ENCODE measurements at places on chromosomes 6 and 20.

GRCh38 chr20:25470045-25470444, 62.6 kb downstream of the GINS1 start:
- DNase-seq: peak; percentile 52

DNA sequence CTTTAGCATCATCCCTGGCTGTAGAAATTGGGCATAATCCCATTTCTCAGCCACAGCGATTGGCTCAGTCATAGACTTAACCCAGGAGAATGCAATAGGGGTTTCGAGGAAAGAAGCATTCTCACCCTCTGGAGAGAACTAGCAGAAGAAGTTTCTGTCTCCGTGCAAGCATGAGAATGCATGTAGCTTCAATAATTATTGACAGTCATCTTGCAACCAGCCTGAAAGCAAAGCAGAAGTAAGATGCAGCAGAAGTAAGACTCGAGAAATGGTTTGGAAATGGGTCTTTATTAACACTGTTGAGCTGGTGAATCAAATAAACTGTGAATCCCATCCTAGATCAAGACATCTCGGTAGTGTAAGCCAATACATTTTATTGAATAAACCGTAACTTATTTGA, 828.8 kb upstream of the GJE1 start:
- no peak for DNase-seq

DNA sequence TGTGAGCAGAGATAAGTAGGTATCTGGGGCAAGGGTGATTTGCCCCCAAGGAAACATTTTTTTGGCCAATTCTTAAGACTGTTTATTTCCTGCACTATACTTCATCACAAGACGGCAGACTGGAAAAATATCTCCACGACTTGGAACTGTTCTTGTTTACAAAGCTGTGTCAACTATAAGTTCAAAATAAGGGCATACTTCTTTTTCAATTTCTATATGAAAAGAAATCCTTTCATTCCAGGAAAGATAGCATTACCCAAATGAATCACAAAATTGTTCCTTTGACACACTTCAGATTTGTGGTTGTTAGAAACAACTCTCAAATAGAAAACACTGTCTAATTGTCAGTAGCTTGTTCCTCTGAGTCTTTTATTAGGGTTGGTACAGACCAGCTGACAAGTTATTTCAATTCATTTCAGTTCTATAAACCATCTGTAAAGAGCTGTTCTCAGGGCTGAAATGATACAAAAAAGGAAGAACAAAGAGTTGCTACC, 212.9 kb upstream of the PRDM1 start:
- no peak for DNase-seq

- DNase-seq: no peak
Measured at GRCh38 chr6:36856277-36856676, 17.0 kb upstream of the CPNE5 start.

DNA sequence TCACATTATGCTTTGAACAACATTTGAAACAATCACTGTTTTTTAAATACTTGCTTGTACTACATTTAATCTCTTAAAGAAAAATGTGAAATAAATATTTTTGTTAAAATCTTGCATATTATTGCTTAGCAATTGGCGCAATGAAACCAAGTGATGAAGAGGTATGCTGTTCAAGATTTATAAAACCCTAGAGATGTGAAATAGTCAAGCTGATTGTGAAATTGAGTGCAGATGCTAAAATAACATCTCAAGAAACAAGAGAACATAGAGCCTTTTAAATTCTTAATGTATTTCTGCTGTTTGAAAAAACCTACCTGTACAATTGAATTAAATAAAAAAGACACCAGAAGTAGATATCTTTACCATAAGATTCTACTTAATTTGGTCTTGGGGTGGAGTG, 179.2 kb upstream of the MCHR2 start:
- no peak for DNase-seq

DNA sequence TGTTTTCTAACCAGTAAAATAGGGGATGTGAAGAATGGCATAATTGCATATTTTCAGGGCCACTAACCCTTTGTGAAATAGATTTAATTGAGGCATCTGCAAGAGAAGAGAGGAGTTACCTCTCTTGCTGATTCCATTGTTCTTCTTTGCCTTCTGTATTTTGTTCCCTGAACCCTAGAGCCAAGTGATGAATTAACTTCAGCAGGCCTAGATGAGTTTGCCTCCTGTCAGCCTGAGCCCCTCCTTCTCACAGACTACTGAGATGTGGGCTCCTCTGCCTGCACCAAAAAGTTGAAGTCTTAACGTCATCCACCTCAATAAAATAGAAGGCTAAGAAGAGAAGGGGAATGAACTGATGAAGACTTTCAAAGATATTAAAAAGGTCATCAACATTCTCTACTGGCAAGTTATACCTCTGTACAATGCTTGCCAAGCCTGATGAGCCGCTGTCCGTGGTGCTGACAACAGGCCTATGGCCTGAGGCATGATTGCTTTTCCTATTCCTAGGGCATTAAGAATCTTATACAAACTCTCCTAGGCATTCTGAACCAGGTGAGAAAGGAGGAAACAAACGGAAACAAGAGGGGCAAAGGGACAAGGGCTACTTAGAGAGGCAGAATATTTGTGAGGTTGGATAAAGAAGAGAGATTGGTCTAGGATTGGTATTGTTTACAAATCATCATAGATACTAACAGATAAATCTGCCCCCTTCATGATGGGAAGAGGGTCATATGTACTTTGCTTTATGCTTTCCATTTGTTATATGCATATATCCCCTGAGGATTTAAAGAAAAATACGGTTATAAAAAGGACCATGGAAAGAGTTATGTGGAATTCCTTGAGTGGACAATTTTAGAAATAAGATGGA, 46.8 kb downstream of the CD24 start:
- peak; percentile 42 for DNase-seq

DNA sequence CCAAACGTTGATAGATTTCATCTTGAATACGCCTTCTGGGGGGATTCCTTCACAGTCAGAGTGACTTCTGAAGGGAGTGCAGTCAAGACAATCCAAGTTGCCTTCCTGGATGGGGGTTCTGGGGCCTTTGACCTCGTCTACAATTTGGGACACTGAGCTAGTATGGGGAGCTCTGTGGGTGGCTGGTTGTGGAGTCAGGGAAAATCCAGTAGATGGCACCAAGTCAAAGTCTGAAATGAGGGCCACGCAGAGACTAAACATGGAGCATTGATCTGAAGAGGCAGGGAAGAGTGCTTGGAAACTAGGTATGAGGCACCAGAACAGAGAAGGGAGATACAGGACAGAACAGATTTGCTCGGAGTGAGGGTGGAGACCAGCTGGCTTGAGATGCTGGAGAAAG, 43.6 kb upstream of the CCN6 start:
- no peak for DNase-seq

DNA sequence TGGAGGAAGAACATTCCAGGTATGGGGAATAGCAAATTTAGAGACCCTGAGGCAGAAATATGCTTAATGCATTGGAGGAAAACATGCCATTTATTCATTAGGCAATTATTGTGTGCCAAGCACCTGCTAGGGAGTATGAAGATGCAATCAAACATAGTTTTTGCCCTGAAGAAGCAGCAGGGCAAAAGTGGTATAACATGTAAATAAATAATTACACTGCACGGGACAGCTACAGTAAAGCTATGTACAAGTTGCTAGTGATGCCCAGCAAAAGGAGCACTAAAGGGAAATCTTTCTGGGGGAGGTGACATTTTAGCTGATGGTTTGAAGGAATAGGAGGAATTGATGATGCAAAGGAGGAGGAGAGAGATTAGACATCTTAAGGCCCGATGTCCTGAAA, 624 bp upstream of the TJAP1 start:
- DNase-seq: peak; percentile 29

DNA sequence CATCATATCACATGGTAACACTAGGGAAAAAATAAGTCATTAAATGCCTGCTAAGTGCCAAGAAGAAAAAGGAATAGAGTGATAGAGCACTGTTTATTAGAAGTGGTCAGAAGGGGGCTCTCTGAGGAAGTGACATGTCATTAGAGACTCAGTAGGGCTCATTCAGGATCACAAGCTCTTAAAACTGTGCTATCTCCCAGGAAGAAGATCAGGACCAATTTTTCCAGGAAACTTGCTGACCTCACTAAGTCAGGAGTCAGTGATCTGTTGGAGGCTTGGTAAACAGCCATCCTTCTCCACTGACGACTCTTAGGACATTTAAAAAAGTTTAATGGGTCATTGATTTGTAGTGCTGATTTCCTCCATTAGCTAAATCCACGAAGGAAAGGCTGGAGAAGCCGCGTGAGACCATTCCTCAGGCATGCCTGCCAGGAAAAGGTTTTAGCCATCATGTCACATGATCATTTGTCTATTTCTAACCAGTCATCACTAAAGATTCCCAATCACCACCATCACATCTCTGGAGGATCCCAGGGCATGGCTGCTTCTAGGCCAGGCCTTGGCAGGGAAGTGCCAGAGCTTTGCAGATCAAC, 5.9 kb upstream of the PTPN1 start:
- DNase-seq: no peak

GRCh38 chr6:154154389-154154967, 115.4 kb downstream of the OPRM1 start:
- DNase-seq: peak; percentile 70

DNA sequence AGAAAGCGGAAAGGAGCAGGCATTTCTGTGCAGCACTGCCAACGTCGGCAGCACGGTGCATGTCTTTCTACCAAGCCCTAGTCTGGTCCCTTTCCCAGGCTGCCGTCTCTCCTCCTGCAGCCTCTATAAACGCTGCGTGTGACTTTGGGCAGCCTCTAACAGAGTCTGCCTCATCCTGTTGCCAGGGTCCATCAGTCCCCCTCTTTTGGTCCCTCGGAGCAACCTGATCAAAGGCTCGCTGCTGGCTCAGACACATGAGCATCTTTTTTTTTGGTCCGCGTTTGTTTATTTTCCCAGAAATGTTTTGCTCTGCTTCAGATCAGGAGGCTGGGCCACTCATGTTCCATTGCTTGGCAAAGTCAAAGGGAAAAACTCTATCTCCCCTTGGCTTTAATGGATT, 166.8 kb upstream of the CST7 start:
- no peak for DNase-seq

GRCh38 chr6:44335631-44336030, 6.8 kb upstream of the SPATS1 start:
- DNase-seq: no peak

DNA sequence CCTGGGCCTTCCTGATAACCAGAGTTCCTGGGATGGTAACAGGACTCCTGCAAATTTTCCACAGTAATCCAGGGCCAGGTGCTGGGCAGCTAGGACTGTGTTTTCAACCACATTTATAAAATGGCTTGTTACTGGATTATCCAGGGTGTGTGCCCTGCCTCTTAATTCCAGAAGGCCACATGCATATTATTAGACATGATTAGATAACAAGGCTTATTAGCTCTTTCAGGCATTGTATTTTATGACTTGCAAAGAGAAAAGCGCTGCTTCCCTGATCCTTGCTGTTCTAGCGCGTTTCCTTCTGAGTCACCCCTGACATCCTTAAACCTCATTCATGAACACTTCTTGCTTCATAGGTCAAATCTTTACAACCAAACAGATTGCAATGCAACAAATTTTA, 208.6 kb downstream of the UST start:
- peak; percentile 53 for DNase-seq

GRCh38 chr6:44485601-44486401, 98.3 kb downstream of the CDC5L start:
- DNase-seq: no peak

DNA sequence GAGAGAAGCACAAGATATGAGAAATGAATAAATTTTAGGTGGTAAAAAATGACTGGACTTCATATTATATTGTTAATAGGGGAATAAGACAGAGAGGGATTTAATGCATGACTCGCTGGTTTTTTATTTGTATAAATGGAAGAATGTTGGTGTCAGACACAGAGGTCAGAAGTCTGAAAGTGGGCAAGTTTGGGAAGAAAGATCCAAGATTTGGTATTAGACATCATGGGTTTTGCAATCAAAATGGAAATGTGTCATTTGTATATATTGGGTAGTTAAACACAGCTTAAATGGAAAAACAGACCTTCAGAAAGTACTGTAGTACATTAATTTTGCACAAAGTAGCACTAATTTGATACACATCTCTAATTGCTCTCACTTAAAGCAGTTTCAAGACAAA, 96.2 kb downstream of the EYA4 start:
- no peak for DNase-seq

DNA sequence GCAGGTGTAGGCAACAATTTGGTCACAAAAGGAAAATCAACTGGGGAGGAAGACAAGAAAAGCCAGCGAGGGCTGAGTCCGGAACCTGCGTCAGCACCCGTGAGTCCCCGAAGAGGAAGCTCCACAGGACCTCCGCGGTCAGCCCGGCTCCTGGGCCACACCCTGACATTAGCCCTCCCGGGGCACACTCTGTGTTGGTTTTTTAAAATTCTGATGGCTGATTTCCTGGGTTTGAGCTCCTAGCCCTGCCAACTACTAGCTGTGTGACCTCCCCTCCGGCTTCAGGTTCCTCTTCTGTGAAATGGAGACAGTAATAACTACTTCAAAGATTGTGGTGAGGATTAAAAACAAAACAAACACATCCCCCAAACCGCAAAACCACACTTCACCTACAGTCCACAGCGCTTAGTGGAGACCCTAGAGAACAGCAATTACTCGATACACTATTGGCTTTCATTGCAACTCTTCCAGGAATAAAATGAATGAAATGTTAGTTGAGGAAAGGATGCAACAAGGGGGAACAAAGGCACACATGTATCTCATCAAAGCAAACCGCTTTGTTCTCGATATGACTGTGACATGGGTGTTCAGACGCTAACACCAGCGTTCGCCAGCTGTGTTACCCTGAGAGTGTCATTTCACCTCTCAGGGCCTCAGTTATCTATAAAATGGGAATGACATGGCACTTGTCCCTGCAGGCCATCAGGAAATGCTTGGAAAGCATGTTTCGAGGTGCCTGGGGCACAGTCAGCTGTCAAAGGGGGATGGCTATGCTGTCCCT, 985 bp downstream of the ZBP1 start:
- DNase-seq: peak; percentile 48

DNA sequence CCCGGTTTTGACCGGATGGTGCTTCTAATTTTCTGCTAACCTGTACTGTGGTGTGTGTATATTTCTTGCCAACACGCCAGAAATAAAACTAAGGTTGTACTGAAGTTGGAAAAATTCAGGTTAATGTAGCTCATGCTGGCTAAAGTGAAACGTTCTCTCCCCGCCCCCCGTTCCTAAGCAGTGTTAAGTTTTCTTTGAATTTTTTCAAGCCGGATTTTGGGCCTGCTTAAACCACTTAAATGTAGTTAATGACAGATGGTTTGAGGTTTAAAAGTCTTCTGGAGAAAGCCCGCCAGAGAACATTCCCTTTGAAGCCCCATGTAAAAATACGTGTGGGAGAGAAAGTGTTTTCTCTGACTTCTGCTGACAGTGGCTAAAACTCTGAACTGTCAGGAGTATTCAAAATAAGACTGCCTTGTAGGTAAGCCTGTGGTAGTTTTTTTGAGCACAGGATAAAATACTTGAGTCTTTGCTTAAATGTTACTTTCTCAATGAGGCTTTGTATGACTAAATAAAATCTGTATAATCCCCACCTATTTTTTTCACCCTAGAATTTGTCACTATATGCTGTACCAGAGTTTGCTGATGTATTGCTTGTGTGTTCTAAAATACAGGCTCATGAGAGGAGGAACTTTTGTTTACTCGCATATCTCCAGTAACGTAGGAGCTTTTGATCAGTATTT, 101.3 kb downstream of the OR2B2 start:
- peak; percentile 49 for DNase-seq
